Femur (tissue), 1 donor: ENCODE measurements at places on chromosomes 7 and 10.

GRCh38 chr10:22554461-22555182 is 159.8 kb downstream of the PIP4K2A start:
- peak; percentile 93 for DNase-seq

DNA sequence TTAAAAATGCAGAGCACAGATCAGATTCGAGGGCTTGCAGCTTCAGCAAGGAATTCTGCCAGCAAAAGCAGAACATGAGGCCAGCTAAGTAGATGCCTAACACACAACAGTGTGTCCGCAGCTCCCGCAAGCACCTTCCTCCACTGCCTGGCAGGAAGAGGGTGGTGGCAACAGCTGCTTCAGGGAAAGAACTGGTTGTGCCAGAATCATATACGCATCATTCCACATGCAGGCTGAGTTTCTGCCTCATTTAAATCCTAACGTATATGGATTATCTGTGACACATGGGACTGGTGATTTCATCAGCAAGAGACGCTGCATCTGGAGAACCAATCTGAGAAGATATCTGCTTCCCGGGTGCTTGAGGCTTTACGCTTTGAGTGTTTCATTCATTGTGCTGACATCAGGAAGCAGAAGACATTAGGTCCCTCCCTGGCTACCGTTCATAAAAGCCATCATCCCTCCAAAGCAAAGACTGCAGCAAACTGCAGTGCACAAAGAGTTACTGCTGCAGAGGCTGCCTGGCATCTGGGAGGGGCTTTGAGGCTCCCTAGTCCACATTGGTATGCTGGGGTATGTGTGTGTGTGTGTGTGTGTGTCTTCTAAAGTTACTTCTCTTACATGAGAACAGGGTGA is 78.8 kb downstream of the FAM13C start:
- DNase-seq = peak; percentile 50

- DNase-seq = no peak
These were observed 48.4 kb downstream of the TFAM start for GRCh38 chr10:58433571-58433970.

GRCh38 chr7:141151746-141152145 is 77.9 kb downstream of the TMEM178B start:
- DNase-seq = no peak

GRCh38 chr7:157402911-157403534 is 66.2 kb downstream of the DNAJB6 start:
- no peak for DNase-seq

DNA sequence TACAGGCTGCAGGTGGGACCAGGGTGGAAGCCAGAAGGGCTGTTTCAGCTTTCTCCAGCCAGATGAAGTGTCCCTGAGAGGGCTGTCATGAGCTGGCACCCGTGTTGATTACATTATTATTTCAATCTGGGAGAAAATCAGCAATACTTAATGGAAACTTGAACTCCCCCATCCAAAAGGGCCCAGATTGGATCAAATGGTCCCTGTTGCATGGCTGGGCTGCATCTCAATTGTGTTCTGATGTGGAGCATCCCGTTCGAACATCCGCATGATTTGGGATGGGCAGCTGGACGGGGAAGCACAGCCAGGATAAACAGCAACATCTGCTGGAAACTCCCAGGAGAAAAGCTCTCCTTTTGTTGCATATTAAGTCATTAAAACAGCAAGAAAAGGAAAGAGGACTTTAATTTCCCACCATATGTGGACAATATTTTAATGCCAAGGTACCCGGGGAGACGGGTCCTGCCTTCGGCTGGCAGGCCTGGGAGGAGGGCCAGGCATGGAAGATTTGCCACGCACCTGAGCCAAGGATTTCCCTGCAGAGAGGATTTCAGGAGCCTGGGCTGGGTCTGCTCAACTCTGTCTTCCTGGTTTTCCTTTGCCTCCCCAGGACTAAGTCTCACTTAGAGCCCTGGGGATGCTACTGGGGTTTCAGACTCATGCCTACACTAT is 52.4 kb downstream of the NPTX2 start:
- peak; percentile 86 for DNase-seq

DNA sequence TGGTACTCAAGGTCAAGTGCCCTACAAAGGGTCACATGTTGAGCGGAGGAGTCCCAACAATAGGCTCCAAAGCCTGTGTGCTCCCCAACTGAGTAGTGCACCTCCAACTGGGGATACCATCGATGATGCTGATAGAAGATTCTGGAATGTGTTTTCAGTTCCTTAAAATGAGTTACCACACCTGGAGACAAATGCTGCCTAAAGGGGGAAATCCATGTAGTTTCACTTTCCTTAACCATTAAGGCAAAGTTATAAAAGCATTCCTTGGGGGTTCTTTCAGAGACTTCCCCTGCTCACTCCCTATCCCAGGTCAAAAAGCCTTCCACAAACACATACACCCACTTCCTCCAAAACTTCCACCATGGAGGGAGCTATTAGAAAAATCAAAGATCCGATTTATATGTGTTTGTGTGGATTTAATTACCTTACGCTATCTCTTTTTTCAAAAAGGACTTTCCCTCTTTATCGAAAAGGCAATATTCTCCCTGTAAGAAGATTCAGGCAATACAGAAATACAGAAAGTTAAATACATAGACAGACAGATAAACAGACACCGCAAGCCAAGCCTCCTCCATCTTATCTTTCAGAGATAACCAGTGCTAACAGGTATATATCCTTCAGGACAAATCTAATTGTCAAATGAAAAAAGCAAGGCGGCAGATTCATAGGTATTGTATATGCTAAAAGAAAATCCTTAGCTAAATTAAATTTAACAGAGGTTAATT is 135.9 kb upstream of the ASAH2 start:
- no peak for DNase-seq

DNA sequence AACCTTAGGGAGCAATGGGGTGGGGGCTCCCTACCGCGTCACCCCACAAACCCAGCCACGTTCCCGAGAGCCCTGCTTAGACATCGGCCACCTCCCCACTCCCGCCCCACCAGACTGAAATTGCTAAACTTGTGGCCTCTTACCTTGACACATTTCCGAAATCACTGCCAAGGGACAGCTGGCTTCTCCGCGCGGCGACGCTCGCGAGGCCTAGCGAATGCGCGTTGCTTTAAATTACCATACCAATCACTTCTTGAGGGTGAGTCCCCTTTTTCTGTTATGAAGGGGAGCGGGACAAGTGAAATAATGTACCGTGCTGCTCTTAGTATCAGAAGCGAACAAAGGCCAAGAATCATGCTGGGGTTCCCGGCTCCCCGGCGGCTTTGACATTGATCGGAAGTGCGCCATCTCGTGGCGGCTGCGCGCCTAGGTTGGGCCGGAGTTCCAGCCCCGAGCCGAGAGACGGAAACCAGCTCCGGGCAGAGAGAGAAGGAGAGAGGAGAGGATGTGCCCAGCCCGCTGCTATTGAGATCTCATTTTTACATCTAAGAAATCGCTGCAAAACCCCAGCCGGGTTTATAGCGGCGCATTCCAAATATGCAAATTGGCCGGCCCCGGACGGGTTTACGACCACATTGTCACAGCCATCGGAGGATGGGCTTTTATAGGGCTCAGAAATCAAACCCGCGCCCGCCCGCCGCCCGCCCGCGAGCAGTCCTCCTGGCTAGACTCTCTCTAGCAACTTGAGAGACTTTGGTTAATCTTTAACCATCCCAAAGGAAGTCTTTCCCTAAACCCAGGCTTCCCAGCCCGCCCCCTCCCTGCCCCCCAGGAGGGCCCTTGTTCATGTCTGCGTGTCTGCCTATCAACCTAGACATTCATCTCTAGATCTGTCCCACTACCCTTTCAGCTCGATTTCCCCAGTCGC is 5.3 kb downstream of the HOXA11 start:
- peak; percentile 91 for DNase-seq

- DNase-seq = no peak
These were observed 157.4 kb downstream of the SKIDA1 start for GRCh38 chr10:21368022-21368582.

GRCh38 chr7:140126435-140127034 is 50.2 kb downstream of the KDM7A start:
- no peak for DNase-seq

DNA sequence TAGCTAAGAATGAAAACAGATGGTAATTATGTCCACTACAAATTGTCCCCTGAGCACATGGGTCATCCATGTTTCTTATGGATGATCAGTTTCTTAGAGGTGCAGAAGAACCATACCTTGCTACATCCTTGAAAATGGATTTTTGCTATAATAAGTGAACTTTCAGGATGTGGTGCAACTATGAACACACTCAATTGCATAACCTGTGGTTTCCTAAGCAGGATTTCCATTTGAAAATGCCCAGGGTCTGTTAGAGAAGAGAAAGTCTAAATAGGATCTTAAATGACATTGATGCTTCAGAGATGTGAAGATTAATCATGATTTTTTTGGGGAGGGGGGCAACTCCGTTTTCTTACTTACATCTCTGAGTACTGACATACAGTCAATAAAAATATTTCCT is 39.6 kb upstream of the CACNB2 start:
- no peak for DNase-seq

- DNase-seq = no peak
These were observed 59.3 kb upstream of the RNF148 start for GRCh38 chr7:122762071-122762470.

DNA sequence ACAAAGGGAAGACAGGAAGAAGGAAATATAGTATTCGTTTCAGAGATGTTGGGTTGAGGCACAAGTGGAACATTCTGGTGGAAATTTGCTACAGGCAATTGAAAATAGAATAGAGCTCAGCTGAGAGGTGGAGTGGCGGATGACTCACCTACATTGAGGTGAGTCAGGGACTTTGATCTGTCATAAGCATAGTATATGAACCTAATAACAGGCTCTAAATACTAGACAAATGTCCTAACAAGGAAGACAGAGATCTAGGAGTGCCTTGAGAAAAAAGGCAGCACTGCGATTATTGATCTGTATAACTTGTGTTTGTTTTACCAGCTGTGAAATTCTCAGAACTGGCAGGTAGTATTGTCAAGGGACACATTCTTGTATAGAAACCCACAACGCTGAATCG is 907 bp upstream of the IFRD1 start:
- no peak for DNase-seq
